ENCODE measurements at places on chromosomes 3 and 15. TPM values are rescaled to one million over a fixed set of nuclear protein-coding genes. Genes with fewer than 3 reads are reported as not detected.

The ZNF385D gene
- not detected for total RNA-seq

The LRTM1 gene
- not detected for total RNA-seq

The ATP13A5 gene
- total RNA-seq = not detected

The GABRR3 gene
- total RNA-seq = not detected

The C3orf52 gene
- total RNA-seq = 11.5 TPM

The PLCB2 gene
- 1.3 TPM for total RNA-seq

The GLT8D1 gene
- total RNA-seq = 34.4 TPM

The CPN2 gene
- total RNA-seq = not detected

The CCDC39 gene
- total RNA-seq = not detected

The TUSC7 gene
- total RNA-seq = not detected

The CAMKV gene
- total RNA-seq = 0.29 TPM

The ATG7 gene
- total RNA-seq = 22.1 TPM

The CDC25A gene
- 10.9 TPM for total RNA-seq
